ENCODE measurements at places on chromosomes 16 and 17. TPM values are rescaled to one million over a fixed set of nuclear protein-coding genes. Genes with fewer than 3 reads are reported as not detected.

Gene TNFRSF17
- 1.1 TPM for polyA plus RNA-seq

Gene CSH2
- polyA plus RNA-seq, result not detected

Gene TSPAN10
- polyA plus RNA-seq, result 1.5 TPM

Gene RAD51D
- 2.9 TPM for polyA plus RNA-seq

Gene STX1B
- 0.15 TPM for polyA plus RNA-seq

Gene KRT27
- not detected for polyA plus RNA-seq

Gene CCT6B
- 0.56 TPM for polyA plus RNA-seq

Gene CHST5
- 0.05 TPM for polyA plus RNA-seq

Gene SLC35G6
- polyA plus RNA-seq, result not detected

Gene GINS2
- polyA plus RNA-seq, result 3.6 TPM

- H3K4me3 ChIP-seq, result peak overlapping the region; percentile 97
- H3K4me1 ChIP-seq, result peaks cover 35% of the 10 kb centered on the region
- H3K27ac ChIP-seq, result peak overlapping the region; percentile 97
- H3K36me3 ChIP-seq, result peaks cover 21% of the 10 kb centered on the region
These were observed 1.2 kb upstream of the MIF4GD start for GRCh38 chr17:75271955-75272847.

GRCh38 chr16:86018487-86018886 lies 119.5 kb downstream of the IRF8 start:
- no peaks in the 10 kb centered on the region for H3K4me1 ChIP-seq
- no peak overlapping the region for H3K4me3 ChIP-seq
- peaks cover 17% of the 10 kb centered on the region for H3K27me3 ChIP-seq
- no peak for DNase-seq
- no peaks in the 10 kb centered on the region for H3K36me3 ChIP-seq

DNA sequence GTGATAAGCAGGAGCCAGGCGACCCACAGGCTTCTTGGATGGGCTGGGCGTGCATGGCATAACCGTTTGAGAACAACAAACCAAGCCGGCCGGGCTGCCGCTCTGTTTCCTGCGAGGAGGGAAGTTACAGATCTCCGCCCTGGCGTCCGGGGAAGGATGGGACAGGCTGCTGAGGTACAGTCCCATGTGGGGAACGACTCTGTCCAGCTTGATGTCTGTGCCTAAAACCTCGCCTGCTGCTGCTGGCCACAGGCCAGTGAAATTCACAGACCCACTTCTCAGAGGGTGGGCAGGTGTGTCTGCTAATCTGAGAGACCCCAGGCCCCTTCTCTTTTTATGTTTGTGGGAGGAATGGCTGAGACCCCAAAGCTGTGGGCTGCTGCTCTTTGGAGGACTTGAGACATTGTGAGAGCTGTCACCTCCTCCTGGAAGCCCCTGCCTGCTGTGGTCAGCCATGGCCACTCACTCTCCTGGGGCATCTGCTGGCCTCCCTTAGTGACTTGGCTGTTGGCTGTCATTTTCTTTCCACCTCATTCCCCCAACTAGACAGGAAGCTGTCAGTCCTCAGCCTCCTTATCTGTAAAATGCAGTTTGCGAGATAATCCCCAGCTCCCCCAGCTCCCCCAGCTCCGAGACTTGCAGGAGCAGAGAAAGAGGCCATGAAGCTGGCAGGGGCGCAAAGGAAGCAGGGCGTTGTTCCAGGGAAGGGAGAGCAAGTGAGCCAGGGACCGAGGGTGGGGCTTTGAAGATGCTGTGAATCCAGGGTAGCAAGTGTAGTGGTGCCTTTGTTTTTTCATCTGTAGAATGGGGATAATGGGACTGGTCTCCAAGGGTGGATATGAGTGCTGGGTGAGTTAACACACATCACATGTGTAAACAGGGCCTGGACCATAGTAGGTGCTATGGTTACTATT lies 51.0 kb downstream of the CMIP start:
- no peaks in the 10 kb centered on the region for H3K27me3 ChIP-seq
- H3K4me3 ChIP-seq, result no peak overlapping the region
- H3K4me1 ChIP-seq, result peaks cover 47% of the 10 kb centered on the region

GRCh38 chr16:88785106-88785924 lies at the start of gene PIEZO1:
Gene PIEZO1 (minus strand): TSS chr16:88785220. CDS start chr16:88784964, 256 bp downstream.
- H3K36me3 ChIP-seq, result no peaks in the 10 kb centered on the region
- peak; percentile 82 for DNase-seq
- H3K27me3 ChIP-seq, result no peaks in the 10 kb centered on the region

DNA sequence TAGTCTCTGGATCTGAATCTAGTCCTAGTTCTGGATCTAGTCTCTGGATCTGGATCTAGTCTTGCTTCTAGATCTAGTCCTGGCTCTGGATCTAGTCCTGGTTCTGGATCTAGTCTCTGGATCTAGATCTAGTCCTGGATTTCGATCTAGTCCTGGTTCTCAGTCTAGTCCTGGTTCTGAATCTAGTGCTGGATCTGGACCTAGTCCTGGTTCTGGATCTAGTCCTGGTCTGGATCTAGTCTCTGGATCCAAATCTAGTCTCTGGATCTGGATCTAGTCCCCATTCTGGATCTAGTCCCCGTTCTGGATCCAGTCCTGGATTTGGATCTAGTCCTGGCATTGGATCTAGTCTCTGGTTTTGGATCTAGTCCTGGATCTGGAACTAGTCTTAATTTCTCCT lies 29.9 kb upstream of the VAT1L start:
- no peak overlapping the region for H3K27ac ChIP-seq
- H3K4me3 ChIP-seq, result no peak overlapping the region
- H3K4me1 ChIP-seq, result no peaks in the 10 kb centered on the region
- DNase-seq, result no peak
- no peaks in the 10 kb centered on the region for H3K36me3 ChIP-seq

DNA sequence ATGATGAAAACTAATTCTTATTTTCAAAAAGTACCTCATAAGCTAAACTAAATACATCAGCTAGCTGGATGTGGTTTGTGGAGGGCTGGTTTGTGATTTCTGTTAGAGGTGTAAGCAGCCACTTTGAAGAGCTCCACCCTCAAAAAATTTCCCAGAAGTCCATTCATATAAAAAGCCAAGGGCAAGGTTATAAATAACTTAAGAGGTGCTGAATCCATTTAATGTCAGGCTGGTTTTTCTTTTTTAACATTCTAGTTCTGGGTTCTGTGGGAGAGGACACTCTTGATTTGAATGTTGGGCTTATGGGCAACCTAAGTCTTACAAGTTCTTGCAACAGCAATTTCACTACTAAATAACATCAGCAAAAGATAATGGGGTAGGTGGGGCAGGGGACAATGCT lies 3.4 kb upstream of the WIPI1 start:
- H3K4me3 ChIP-seq, result no peak overlapping the region
- no peaks in the 10 kb centered on the region for H3K27me3 ChIP-seq
- no peak for DNase-seq
- peaks cover 19% of the 10 kb centered on the region for H3K4me1 ChIP-seq
- H3K36me3 ChIP-seq, result no peaks in the 10 kb centered on the region

- H3K36me3 ChIP-seq, result no peaks in the 10 kb centered on the region
- no peak for DNase-seq
- no peak overlapping the region for H3K4me3 ChIP-seq
- no peak overlapping the region for H3K27ac ChIP-seq
- no peaks in the 10 kb centered on the region for H3K4me1 ChIP-seq
- no peaks in the 10 kb centered on the region for H3K27me3 ChIP-seq
These were observed 108.7 kb upstream of the NACA2 start for GRCh38 chr17:61699694-61700093.

- H3K27me3 ChIP-seq, result no peaks in the 10 kb centered on the region
- no peak overlapping the region for H3K4me3 ChIP-seq
- no peaks in the 10 kb centered on the region for H3K36me3 ChIP-seq
- peak; percentile 71 for DNase-seq
- H3K4me1 ChIP-seq, result peaks cover 16% of the 10 kb centered on the region
These were observed 57.5 kb downstream of the CYB5B start for GRCh38 chr16:69481901-69482341.

DNA sequence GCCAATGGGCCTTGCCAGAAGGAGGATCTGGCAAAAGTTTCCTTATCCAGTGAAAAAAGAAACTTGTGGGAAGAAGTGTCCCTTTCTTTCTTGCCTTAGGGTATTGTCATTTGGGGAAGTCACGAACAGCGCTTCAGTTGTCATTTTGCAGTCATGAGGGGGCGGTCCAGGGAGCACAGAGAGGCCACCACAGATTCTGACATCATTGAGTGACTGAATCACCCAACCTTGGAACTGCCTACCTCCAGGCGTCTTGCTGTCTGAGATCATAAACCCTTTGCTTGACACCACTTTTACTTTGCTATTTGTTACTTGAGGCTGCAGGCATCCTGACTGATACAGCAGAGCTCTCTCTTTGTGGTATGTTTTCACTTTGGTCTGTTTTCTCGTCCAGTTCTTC lies 3.1 kb upstream of the WSCD1 start:
- peaks cover 21% of the 10 kb centered on the region for H3K27me3 ChIP-seq
- peaks cover 15% of the 10 kb centered on the region for H3K4me1 ChIP-seq
- no peaks in the 10 kb centered on the region for H3K36me3 ChIP-seq
- no peak overlapping the region for H3K4me3 ChIP-seq
- H3K27ac ChIP-seq, result no peak overlapping the region

GRCh38 chr16:10791048-10791447 lies 27.5 kb downstream of the TVP23A start:
- DNase-seq, result no peak
- no peaks in the 10 kb centered on the region for H3K36me3 ChIP-seq
- H3K27me3 ChIP-seq, result no peaks in the 10 kb centered on the region
- H3K4me1 ChIP-seq, result no peaks in the 10 kb centered on the region

- H3K27me3 ChIP-seq, result no peaks in the 10 kb centered on the region
- peaks cover 24% of the 10 kb centered on the region for H3K36me3 ChIP-seq
- DNase-seq, result peak; percentile 97
These were observed 1.2 kb downstream of the EPN3 start for GRCh38 chr17:50533720-50534148.

DNA sequence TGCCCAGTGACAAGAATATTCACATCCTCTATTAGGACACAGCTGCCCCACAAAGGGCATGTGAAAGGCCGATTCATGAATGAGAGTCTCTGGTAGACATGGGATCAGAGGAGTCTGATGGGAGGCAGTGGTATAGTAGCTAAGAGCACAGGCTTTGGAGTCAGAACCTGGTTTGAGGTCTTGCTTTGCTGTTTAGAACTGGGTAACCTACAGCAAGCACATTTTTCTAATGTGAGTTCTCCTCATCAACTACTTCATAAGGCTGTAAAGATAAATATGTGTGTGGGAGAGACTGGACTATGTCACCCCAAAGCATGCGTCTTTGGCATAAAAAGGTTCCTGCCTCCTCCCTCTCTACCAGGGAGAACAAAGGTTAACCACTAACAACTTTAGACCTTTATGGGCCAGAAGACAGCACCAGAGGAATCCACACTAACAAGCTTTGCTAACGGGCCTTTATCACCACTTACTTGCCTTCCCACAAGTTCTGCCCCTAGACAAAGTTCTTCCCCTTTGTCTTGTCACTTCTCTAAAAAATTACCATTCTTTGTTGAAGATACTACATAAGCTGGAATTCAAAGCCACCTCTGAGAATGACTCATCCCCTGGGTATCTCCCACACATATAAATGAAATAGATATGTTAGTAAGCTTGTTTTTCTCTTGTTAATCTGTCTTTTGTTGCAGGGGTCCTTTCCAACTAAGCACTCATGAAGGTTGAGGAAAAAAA lies 21.1 kb downstream of the CDR2 start:
- no peak for DNase-seq
- H3K4me1 ChIP-seq, result peaks cover 33% of the 10 kb centered on the region
- H3K27me3 ChIP-seq, result no peaks in the 10 kb centered on the region
- H3K27ac ChIP-seq, result no peak overlapping the region

GRCh38 chr16:65195998-65196397 lies 74.1 kb upstream of the CDH11 start:
- H3K36me3 ChIP-seq, result no peaks in the 10 kb centered on the region
- no peaks in the 10 kb centered on the region for H3K27me3 ChIP-seq
- no peak overlapping the region for H3K4me3 ChIP-seq
- H3K4me1 ChIP-seq, result no peaks in the 10 kb centered on the region
- DNase-seq, result no peak

GRCh38 chr17:59423137-59423724 lies 91.8 kb downstream of the YPEL2 start:
- H3K27me3 ChIP-seq, result no peaks in the 10 kb centered on the region
- no peak overlapping the region for H3K4me3 ChIP-seq
- H3K36me3 ChIP-seq, result no peaks in the 10 kb centered on the region
- peak overlapping the region; percentile 81 for H3K27ac ChIP-seq
- peaks cover 72% of the 10 kb centered on the region for H3K4me1 ChIP-seq

DNA sequence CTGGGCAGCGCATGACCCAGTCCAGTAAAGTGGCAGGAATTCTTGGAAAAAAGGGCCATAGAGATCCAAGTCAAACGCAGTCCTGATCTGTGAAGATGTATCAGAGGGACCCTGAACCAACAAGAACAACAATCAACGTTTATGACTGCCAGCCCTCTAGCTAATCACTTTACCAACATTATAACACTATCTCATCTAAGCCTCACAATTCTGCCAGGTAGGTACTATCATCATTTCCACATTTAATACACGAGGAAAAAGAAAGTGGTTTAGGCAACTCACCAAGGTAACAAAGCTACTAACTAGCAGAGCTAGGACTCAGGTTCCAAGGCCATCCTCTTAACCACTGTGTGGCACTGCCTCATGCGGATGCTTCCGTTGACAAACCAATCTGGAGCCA lies 28.1 kb downstream of the TEX2 start:
- H3K27ac ChIP-seq, result no peak overlapping the region
- peaks cover 17% of the 10 kb centered on the region for H3K4me1 ChIP-seq
- H3K4me3 ChIP-seq, result no peak overlapping the region
- H3K27me3 ChIP-seq, result no peaks in the 10 kb centered on the region
- H3K36me3 ChIP-seq, result no peaks in the 10 kb centered on the region

DNA sequence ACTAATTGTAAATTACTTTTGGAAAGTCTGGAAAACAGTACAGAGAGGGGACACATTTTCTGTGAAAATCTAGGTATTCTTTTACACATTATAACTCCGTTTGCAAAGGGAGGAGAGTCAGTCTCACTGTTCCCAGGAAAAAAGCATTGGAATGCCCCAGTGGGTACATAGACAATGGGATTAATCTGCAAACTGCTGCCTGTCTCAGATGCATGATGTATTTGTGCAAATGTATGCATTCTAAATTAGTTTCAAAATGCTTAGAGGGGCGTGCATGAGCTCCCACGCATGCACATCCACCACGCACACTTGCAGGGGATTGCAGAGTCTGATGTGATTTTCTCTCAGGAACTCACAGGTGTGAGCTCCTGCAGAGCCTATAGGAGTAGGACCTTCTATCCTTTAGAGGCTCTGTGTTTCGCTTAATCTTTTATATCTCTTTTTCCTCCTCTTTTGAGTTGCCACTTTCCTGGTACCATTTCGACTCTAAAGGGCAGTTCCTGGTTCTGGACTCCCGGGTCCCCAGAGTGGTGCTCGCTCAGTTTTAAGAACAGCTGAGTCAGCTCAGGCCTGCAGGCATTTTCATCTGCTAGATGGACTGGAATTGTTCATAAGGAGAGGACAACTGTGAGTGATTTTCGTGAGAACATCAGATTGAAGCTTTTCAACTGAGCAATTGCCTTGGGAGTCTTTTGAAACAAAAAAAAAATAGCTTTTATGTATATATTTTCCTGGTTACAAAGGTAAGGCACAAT lies 1.1 kb downstream of the BCO1 start:
- H3K4me3 ChIP-seq, result no peak overlapping the region
- peaks cover 13% of the 10 kb centered on the region for H3K4me1 ChIP-seq
- peak overlapping the region; percentile 82 for H3K27ac ChIP-seq
- no peaks in the 10 kb centered on the region for H3K36me3 ChIP-seq

Data from stomach (tissue), 19 donors.